ENCODE measurements at places on chromosomes 13 and 19.

DNA sequence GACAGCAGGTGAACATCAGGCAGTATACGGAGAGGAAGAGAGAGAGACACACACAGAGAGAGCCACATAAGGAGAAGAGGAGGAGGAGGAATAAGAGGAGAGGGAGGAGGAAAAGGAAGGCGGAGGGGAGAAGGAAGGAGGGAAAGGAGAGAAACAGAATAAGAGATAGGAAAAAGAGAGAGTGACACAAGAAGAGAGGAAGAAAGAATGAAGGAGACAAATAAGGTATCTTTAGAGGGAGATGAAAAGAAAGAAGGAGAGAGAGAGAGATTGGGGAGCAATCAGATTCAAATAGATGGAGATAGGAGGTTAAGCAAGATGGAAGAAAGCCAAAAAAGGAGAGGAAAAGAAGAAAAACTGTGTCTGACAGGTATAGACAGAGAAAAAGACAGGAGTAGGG is 44.0 kb upstream of the CYP2B6 start:
- DNase-seq: no peak

GRCh38 chr19:16223746-16224145 is 26.0 kb downstream of the AP1M1 start:
- no peak for DNase-seq

GRCh38 chr19:31529121-31529520 is 179.9 kb upstream of the TSHZ3 start:
- DNase-seq: no peak

- DNase-seq: no peak
Observed at GRCh38 chr19:55437410-55437809, 5.7 kb downstream of the SHISA7 start.

DNA sequence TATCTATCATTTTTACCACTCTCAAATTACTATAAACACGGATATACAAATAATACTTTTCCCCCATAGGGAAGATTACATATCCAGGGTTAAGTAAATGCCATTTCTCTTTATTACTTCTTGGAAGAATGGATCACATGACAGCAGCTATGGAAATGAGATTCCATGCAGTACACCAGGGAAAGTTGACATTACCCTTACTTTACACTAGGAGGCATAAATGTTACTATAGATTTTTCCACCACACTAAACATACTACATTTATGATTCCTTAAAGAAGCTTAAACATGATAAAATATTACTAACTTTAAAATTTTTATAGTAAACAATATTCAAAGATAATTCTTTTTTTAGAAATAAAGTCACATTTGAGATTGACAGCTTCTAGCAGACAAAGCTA is 611.4 kb downstream of the PCDH9 start:
- no peak for DNase-seq

DNA sequence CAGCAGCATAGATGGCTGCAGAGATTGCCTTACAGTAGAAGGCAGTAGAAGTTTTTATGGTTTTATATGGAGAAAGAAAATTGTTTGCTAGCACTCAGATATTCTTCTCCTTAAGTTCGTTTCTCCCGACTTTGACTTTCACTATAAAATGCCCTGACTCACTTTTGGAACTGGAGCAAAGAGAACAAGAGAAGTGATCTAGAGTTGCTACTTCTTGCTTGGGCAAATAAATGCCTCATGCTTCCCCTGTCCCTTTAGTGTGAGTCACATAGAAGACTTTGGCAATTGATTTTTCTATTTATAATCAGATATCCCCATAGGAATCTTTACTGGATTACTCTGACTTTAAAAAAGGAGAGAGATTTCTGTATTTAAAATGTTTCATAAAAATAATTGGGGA is 46.9 kb downstream of the ITGBL1 start:
- DNase-seq: no peak

GRCh38 chr13:112034846-112035245 is 32.1 kb upstream of the SOX1 start:
- DNase-seq: no peak

DNA sequence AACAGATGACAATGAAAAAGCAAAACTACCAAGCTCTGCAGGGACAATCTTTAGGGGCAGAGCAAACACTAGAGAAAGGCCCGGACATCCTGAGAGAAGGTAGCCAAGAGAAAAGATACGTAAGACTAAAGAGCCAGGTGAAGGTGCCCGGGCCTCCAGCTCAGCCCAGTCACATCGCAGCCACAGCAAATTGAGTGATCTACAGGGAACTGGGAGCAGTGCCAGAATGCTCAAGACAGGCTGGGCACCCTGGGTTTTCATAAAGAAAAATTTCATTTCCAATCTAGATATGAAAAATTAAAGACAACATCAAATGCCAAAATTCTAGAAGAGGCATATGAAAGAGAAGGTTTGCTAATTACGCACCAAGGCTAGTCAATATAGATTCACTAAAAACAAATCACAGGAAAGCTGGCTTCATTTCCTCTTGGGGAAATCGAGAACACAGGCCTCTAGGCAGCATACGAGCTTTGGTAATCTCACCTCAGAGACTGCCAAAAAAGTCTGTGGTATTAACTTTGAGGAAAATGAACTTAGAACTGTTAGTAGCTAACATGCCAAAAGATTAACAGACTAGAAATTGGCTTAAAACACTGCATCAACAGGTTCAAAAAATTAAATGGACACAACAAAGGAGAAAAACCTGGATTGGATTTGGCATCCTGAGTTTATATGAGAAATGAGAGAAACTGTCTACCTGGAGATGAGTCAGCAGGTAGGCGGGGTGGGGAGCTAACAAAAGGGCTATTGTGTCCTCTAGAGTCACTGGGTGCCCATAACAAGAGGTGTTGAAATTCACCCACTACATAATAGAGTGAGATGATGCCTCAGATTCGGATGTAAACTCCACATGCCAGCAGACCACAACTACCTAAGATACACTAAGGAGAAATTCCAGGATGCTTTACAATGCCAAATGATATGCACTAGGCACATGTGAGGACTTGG is 6.6 kb downstream of the ANKRD10 start:
- no peak for DNase-seq

DNA sequence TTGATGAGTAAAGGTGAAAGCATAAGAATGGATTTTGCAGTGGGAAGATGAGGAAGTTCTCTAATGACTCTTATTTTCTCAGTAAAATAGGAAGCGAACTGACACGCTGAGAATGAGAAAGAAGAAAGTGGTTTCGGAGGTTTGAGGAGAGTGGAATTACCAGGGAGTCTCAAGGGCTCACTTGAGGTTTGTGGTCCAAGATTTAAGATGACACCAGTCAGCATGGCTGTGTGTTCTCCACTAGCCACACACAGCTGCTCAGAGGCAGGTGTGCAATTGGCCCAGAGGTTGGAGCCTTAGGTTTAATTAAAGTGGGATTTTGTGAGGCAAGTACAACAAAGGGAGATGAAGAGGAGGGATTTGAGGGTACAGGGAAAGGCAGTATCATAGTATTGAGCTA is 99.6 kb upstream of the NBEA start:
- DNase-seq: no peak

GRCh38 chr13:29594303-29594709 is 1.2 kb downstream of the SLC7A1 start:
- DNase-seq: no peak

DNA sequence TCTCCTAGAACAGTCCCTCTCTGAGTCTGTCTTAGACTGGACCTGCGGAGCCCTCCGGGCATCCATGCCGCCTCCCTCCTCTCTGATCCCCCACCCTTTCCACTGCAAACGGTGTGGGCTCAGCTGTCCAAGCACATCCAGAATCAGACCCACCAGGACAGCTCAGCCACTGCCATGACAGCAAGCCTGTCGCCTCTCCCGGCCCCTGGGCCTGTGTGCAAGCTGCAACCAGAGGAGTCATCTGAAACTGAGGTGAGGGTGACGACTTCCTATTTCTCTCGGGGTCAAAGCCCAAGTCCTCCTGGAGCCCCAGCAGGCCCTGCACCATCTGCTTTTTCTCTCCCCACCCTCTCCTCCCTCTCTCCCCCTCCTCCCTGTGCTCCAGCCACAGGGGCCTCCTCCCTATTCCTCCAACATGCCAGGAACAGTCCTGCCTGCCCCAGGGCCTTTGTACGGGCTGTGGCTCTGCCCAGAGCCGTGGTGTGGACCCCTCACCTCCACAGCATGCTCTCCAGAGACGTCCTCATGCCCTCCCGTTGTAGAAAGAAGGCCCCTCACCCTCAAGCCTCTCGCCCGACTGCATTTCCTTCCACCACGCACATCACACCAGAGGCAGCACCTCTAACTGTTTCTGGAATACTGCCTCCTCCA is 23.5 kb upstream of the MYDGF start:
- no peak for DNase-seq

DNA sequence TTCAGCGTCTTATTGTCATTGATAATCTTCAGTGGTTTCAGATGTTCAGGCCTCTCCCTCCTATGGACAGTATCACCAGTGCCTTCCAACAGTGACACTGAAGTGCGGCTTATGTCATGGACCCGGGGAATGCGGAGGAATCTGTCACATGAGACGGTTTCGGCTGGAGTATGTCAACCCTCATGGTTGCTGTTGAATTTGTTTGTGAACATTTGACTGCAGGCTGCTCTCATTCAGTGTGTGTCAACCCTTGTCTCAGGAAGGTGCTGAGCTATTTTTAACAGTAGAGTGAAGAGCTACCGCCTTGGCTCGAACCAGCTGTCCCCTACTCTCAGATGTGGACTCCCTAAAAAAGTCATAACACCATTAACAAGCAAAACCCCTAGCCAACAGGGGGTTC is 138.8 kb upstream of the RNF113B start:
- no peak for DNase-seq
